IMR-90 (cell line): ENCODE measurements at places on chromosomes 13 and 19. TPM values are rescaled to one million over a fixed set of nuclear protein-coding genes. Genes with fewer than 3 reads are reported as not detected.

The PSG5 gene
- 38.6 and 50.7 TPM in 2 replicates for total RNA-seq

The ITGBL1 gene
- 22.2 and 46.7 TPM in 2 replicates for total RNA-seq

The ADGRE3 gene
- total RNA-seq = not detected in 2 replicates

The GADD45GIP1 gene
- total RNA-seq = 13.3 and 22.5 TPM in 2 replicates

The C19orf33 gene
- total RNA-seq = 1.4 TPM in 1 of 2 replicates, not detected in the other

The SIGLEC14 gene
- not detected in 2 replicates for total RNA-seq

The ZNF729 gene
- not detected in 2 replicates for total RNA-seq

DNA sequence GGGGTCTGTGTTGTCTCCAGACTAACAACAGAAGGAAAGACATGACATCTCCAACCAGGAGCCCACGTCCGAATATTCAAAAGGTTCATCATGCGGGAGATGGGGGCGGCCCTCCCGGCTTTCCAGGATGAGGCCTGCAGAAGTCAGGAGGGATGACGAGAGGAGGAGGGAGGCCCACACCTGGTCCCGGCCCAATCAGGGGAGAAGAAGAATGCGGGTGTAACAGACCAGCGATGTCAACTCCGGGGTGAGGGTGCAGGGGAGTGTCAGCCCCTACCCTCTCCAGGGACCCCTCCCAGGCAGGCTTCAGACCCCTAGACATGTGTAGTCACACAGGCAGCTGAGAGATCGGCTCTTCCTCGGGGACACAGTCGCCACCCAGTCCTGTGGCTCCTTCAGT, 275.3 kb upstream of the ZNF507 start:
- H3K4me3 ChIP-seq = no peak overlapping the region
- no peaks in the 10 kb centered on the region for H3K27me3 ChIP-seq
- H3K27ac ChIP-seq = no peak overlapping the region
- DNase-seq = no peak
- no peaks in the 10 kb centered on the region for H3K36me3 ChIP-seq

GRCh38 chr13:20373861-20374260, 141.7 kb upstream of the GJB6 start:
- no peak for DNase-seq
- H3K4me1 ChIP-seq = no peaks in the 10 kb centered on the region
- no peaks in the 10 kb centered on the region for H3K36me3 ChIP-seq

- H3K4me1 ChIP-seq = peaks cover 16% of the 10 kb centered on the region
- DNase-seq = peak; percentile 74
- no peaks in the 10 kb centered on the region; the same call in 1 of the 2 replicates for H3K36me3 ChIP-seq
- H3K27me3 ChIP-seq = no peaks in the 10 kb centered on the region
- no peak overlapping the region for H3K27ac ChIP-seq
Measured at GRCh38 chr13:49319551-49319950, 71.8 kb downstream of the CDADC1 start.

DNA sequence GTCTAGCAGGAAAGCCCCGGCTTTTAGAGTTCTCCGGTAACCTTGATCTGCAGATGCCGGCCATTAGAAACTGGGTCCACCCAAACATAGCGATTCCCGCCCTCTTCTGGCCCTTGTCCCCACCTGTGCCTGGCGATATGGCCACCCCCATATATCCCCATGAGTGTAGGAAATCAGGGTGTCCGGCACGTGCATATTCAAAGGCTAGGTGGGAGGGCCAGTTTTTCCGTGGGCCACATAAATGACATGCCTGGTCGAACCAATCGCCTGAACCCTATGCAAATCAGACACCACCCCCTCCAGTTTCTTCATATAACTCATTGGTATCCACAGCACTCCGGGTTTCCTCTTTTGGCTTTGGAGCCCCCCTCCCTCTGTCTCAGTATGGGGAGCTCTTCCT, 37.4 kb downstream of the ERICH4 start:
- no peaks in the 10 kb centered on the region for H3K4me1 ChIP-seq
- no peak overlapping the region for H3K27ac ChIP-seq
- no peak overlapping the region for H3K4me3 ChIP-seq

DNA sequence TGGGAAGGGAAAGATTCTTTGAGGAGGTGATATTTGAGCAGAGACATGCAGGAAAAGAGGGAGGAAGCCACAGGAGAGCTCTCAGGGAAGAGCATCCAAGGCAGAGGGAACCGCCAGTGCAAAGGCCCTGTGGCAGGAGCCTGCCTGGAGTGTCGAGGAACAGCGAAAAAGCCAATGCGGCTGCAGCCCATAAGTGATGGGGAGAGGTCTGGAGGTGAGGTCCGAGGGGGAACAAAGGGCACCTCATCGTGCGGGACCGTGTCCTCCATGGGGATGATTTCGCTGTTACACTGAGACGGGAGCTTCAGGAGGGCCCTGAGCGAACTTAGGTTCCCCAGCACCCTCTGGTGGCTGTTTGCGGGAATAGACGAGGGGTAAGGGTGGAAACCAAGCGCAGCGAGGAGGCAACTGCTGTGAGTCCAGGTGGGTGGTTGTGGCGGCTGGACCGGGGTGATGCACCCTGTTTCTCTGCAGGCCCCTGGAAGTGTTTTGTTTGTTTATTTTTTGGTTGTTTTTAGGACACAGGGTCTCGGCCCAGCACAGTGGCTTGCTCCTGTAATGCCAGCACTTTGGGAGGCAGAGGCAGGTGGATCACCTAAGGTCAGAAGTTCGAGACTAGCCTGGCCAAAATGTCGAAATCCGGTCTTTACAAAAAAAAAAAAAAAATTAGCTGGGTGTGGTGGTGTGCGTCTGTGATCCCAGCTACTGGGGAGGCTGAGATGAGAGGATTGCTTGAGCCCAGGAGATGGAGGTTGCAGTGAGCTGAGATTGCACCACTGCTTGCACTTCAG, 5.9 kb upstream of the EHD2 start:
- no peaks in the 10 kb centered on the region for H3K27me3 ChIP-seq
- no peak overlapping the region for H3K27ac ChIP-seq
- peaks cover 5% of the 10 kb centered on the region for H3K4me1 ChIP-seq
- H3K4me3 ChIP-seq = no peak overlapping the region
- H3K36me3 ChIP-seq = peaks cover 9% of the 10 kb centered on the region; the same call in 1 of the 2 replicates
- DNase-seq = peak; percentile 75

DNA sequence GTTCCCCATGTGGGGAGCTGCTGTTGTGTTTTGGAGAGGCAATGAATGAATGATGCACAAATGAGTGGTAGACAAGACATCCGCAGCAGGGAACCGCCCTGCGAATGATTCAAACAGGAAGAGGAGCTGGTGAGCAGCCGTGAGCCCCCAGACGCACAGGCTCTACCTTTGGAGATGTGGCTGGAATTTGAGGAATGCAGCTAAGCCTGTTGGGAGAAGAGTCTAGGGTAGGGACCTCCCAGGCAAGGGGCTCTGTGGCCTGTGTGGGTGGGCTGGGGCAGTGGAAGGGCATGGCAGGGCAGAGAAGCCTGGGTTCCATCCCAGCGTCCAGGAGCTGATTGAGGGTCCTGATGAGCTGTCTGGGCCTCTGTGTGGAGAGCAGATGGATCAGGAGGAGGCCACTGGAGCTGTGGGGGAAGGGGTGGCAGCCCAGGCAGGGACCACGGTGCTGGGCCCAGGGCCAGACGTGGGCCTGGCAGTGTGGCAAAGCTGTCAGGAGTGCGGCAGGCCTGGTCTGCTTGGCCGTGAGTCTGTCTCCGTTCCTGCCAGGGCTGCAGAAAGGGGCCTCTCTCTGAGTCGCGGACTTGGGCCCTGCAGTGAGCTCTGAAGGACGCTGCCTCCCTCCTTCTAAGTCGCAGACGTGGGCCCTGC, 41.8 kb upstream of the DCUN1D2 start:
- no peak overlapping the region for H3K4me3 ChIP-seq
- peaks cover 45% of the 10 kb centered on the region for H3K36me3 ChIP-seq
- no peaks in the 10 kb centered on the region for H3K27me3 ChIP-seq
- peaks cover 8% of the 10 kb centered on the region for H3K4me1 ChIP-seq
- no peak overlapping the region; the same call in 1 of the 2 replicates for H3K27ac ChIP-seq
- DNase-seq = peak; percentile 31

DNA sequence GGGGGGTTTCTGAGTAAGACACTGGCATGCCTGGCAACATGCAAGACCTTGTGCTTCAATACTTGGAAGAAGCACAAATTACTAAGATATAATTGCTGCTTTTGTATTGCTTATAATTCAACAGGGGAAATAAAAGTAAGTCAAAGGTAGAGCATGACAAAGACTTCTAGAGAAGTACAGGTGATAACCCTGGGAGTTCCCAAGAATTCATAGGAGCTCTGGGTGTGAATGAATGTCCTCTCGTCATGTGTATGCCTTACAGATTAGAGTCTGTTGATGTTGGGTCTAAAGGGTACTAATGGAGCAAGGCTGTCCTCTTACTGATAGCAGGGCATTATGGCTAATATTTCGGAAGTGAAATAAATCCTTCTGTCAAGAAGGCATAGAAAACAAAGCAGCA, 7.6 kb upstream of the ZNF461 start:
- H3K4me1 ChIP-seq = no peaks in the 10 kb centered on the region
- no peak overlapping the region for H3K27ac ChIP-seq
- no peak overlapping the region for H3K4me3 ChIP-seq
- no peak for DNase-seq
